ENCODE measurements at places on chromosomes 4 and X. TPM values are rescaled to one million over a fixed set of nuclear protein-coding genes. Genes with fewer than 3 reads are reported as not detected.

Gene LAMP2
- 26.5 TPM for total RNA-seq

Gene SYN1
- total RNA-seq: 0.43 TPM

Gene SNCA
- total RNA-seq: not detected

Gene PPEF2
- total RNA-seq: not detected

Gene CNGA1
- total RNA-seq: 4.8 TPM

All from GM12878 (cell line).